Activated CD8-positive, alpha-beta memory T cell treated with anti-CD3 and anti-CD28 coated beads, Interleukin-2, amount 50 U/mL, for 4 hours (primary cell): ENCODE measurements at places on chromosomes 1 and 21.
A peak's percentile ranks its signal among the peaks of the same experiment; 100 is the strongest.

DNA sequence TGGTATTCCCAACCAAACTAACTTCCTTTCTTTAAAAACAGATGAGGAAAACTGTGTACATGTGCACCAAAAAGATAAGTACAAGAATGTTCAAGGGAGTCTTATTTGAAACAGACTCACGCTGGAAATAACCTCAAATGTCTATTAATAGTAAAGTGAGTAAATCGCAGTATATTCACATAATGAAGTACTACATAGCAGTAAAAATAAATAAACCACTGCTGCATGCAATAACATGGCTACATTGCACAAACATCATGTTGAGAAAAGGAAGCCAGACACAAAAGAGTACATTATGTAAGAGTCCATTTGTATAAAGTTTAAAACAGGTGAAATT lies 5.2 kb upstream of the DENND2D start:
- DNase-seq, result no peak

- DNase-seq, result no peak
Observed at GRCh38 chr1:224734261-224734935, 118.3 kb downstream of the CNIH3 start.

GRCh38 chr1:64505232-64505943 lies 35.5 kb downstream of the CACHD1 start:
- DNase-seq, result peak; percentile 56

- DNase-seq, result no peak
Observed at GRCh38 chr1:59113876-59114457, 182.9 kb upstream of the FGGY start.

DNA sequence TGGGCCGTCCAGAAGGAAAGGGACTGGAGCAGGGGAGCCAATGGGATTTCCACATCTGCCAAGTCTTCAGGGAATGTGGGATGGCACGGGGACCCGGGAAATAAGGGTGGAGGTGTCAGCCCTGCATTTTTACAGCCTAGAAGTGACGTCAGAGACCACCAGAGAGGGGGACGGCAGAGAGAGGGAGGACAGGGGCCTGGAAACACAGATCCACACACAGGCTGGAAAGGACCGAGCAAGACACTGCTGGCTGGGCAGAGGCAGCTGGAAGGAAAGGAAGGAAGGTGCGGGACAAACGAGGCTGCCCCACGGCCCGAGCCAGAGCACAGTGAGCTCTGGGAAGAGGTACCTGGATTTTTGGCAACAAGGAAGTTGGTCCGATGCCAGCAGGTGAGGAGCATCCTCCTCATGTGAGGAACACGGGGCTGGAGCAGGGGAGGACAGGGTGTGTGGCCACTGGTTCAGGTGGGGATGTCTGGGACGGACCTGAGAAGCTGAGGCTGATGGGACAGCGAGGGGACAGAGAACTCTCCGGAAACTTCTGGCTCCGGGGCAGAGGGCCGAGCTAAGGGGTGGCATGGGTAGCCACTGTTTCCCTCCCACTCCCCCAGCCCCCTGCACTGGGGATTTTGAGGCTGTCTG lies 138.3 kb downstream of the PGBD5 start:
- no peak for DNase-seq

- no peak for DNase-seq
Observed at GRCh38 chr1:71881611-71882010, 400.7 kb downstream of the NEGR1 start.

DNA sequence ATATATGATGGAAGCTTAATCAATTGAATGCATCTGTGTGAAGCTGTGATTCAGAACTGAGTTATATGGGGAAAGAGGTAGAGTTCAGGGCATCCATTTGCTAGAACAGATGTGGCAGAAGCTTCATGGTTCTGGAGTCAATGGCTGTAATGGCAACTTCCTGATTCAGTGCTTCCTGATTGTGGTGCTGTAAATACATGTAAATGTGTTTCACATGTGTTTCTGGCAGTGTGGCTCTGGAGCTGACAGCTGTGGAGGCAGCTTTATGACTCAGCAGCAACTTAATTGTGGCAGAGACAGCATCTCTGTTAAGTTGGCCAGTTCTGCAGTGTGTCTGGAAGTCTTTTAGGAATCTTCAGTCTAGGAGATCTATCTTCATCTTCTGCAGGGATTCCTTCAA lies 226.6 kb upstream of the ZRANB2 start:
- DNase-seq, result no peak

DNA sequence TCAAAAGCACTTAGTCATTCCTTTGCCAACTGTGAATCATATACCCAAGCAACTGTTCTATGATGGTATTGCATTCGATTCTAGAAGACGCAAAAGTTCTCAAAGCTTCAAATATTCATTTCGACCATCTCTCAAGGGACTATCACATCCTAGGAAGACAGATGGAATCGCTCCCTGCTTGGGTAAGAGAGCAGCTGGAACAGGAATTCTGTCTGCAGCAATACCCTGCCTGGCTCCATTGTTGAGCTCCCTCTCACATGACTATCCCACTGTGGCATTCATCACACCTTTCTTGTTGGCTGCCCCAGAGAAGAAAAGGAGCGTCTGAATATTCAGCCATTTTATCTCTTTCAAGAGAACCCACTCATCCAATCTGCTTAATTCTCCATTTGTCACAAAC lies 397.7 kb downstream of the NTNG1 start:
- no peak for DNase-seq

GRCh38 chr1:26945728-26946127 lies 14.5 kb downstream of the KDF1 start:
- DNase-seq, result no peak

GRCh38 chr1:16180291-16180824 lies 24.5 kb upstream of the EPHA2 start:
- DNase-seq, result no peak

- no peak for DNase-seq
Observed at GRCh38 chr1:30523055-30524020, 200.0 kb downstream of the MATN1 start.

GRCh38 chr1:34290831-34291230 lies 114.1 kb downstream of the C1orf94 start:
- DNase-seq, result no peak

- DNase-seq, result no peak
Observed at GRCh38 chr21:24428591-24429199, 1178.6 kb downstream of the MRPL39 start.

GRCh38 chr1:110667776-110668175 lies 7.0 kb downstream of the KCNA3 start:
- DNase-seq, result no peak

DNA sequence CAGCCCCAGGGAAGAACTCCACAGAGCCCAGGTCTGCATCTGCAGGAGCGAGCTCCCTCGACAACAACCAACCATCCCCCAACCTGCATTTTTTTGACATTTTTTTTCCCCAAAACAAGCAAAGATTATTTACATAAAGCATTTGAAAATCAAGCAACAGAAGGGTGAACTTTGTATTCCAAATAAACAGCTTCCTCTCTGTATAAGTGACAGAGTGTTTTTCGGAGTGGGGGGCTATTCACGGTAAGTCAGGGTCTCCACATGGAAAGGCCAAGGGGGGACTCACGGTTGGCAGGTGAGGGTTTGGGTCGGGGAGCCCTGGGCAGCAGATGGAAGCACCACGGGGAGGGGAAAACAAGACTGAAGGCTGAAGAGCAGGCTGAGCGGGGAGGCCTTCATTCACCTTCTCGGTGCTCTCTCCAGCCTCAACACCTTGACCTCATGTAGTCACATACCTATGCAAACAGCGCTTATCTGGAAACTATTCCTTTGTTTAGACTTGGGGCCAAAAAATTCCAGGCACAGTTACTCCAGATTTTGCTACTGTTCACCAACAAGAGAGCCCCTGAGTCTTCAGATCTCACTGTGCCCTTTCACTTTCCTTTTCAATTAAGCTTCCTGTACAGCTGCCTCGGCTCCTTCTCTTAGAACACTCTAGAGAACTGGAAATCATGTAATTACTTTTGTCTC lies 27.6 kb downstream of the C2CD2 start:
- DNase-seq, result peak; percentile 22

- no peak for DNase-seq
Observed at GRCh38 chr1:109151146-109151990, 37.5 kb downstream of the ELAPOR1 start.

GRCh38 chr1:62746086-62746808 lies 37.7 kb upstream of the ATG4C start:
- no peak for DNase-seq

- DNase-seq, result no peak
Observed at GRCh38 chr21:17699524-17700189, 87.0 kb upstream of the BTG3 start.

- no peak for DNase-seq
Observed at GRCh38 chr1:107200631-107201030, 59.8 kb downstream of the NTNG1 start.

GRCh38 chr1:145773423-145773822 lies 50.5 kb downstream of the RNF115 start:
- no peak for DNase-seq

GRCh38 chr1:1355416-1355815 lies 2.9 kb downstream of the MXRA8 start:
- DNase-seq, result no peak

GRCh38 chr1:88825721-88826120 lies 65.6 kb downstream of the GTF2B start:
- no peak for DNase-seq

DNA sequence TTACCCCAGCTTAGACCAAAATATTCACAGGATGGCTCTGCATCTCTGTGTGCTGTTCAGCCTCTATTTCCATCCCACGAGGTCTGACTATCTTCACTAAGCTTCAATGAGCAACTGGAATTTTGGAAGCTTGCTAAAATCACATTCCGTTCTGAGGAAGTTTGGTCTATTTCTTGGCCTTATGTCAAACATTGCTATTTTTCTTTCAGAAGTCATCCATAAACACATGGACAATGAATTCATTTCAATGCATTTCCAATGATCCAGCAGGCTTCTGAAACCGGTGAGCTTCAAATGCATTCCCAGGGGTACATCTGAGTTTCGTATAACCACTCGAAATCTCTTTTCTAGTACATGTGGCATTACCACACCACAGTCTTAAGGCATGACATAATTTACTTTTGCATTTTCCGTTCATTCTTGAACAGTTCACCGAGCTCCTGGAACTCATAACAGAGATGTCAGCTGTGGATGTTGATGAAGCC lies 294.1 kb upstream of the KAZN start:
- no peak for DNase-seq

- DNase-seq, result no peak
Observed at GRCh38 chr1:177838907-177839485, 130.9 kb downstream of the SEC16B start.

DNA sequence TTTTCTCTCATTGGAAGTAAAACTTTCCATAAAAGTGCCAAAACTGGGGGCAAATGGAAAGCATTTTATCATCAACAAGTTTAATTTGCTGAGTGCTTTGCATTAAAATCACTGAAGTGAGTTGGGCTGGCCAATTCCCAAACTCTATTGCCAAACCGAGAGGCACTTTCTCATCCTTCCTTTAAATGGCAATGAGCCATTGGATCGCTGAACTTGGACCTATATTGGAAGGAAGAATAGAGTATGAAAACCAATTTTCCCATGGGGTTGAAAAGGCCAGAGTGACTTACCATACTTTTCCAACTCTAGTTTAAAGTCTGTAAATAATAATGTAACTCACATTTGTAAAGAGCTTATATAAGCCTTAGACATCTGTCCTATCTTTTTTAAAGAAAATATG lies 189.1 kb upstream of the C1orf87 start:
- no peak for DNase-seq

DNA sequence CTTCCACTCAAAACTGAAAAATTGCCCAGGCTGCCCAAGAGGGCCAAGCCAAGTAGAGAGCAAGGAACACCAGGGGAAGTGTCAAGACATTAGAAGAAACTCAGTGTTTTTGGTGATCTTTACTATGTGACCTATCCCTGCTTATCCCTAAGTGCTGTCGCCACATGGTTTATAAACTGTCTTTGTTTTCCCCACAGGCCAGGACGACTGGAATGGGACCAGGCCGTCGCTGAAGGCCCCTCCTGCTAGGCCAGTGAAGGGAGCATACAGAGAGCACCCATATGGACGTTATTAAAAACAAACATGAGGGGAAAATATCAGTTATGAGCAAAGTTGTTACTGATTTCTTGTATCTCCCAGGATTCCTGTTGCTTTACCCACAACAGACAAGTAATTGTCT lies 28.7 kb downstream of the KHDRBS1 start:
- no peak for DNase-seq

DNA sequence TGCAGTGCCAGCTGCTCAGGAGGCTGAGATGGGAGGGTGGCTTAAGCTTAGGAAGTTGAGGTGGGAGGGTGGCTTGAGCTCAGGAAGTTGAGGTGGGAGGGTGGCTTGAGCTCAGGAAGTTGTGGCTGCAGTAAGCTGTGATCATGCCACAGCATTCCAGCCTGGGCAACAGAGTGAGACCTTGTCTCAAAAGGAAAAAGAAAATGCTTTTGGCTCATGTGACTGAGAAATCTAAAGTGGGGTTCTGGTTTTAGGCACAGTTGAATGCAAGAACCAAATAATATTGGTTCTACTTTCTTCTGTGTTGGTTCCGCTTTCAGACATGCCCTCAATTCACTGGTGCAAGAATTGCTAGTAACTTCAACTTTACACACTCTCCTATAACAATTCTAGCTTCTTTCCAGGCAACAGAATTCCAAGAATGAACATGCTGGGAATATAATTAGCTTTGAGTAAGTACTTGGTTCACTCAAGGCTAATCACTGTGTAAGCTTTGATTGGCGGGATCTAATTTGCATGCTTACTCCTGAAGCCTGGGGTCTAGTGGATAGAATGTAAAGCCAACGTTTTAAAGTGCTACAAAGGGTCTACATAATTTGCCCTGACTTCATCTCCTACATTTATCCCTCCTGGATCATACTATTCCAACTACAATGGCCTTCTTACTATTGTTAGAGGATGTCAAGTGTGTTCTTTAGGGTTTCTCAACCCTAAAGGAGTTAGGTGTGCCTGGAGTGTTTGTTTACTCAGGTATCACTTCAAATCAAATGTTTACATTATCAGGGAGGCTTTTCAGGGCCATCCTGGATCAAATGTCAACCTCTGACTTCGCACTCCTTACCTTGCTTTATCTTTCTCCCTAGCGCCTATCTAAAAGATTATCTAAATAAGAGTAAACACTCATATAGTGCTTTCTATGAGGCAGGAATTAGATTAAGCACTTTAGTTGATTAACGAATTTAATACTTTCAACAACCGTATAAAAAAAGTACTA lies 115.1 kb downstream of the SLC16A1 start:
- DNase-seq, result no peak

- no peak for DNase-seq
Observed at GRCh38 chr21:41673596-41674335, 93.1 kb downstream of the RIPK4 start.

DNA sequence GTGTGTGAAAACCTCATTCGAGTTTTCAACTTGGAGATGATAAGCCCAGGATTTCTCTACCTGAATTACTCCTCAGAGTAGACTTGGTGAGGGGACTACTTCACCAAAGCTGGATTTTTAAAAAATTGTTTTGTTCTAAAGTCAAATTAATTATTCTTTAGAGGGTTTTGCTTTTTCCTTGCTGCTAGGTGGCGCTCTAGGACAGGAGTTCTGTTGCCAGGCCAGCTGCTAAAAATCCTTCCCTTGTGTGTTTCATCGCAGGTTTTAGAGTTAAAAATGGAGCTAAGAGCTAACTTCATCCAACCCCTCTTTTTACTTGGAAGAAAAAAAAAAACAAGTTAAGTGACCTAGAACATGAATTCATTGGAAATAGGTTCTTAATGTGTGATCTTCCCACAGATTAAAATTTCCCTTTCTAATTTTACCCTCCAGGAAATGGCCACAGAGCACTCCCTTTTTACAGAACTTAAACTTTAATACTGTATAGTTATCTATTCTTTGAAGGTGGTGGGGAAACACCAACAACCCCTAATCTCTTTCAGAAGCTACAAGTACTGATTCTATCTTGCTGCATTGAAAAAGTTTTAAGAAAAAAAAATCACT lies 36.7 kb upstream of the FAM163A start:
- DNase-seq, result peak; percentile 46

GRCh38 chr1:66654643-66655042 lies 97.6 kb upstream of the DYNLT5 start:
- DNase-seq, result no peak

GRCh38 chr1:106278716-106279115 lies 777.8 kb upstream of the PRMT6 start:
- no peak for DNase-seq
